Fibroblast of villous mesenchyme (primary cell): ENCODE measurements at places on chromosomes 11 and 22.

- peak; percentile 48 for DNase-seq
These were observed 4.9 kb upstream of the CELSR1 start for GRCh38 chr22:46542011-46542985.

- no peak for DNase-seq
These were observed 4.7 kb downstream of the HARBI1 start for GRCh38 chr11:46612326-46612725.

DNA sequence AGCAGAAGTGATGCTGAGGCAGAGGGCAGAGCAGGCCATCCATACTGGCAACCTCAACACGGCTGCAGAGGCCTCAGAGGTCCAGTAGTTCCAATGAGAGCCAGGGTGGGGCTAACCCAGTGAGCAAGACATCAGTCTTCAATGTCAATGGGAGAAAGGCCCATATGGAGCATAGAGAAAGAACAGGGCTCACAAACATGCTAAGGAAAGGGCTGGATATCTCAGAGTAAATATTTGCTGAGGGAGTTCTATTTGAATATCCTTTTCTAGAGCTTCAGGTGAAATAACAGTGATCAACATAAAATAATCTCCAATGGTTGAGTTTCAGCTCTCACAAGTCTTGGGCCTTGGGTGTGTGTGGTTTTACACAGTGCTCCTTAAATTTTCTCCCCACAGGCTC, 50.8 kb upstream of the CCDC90B start:
- DNase-seq, result no peak

DNA sequence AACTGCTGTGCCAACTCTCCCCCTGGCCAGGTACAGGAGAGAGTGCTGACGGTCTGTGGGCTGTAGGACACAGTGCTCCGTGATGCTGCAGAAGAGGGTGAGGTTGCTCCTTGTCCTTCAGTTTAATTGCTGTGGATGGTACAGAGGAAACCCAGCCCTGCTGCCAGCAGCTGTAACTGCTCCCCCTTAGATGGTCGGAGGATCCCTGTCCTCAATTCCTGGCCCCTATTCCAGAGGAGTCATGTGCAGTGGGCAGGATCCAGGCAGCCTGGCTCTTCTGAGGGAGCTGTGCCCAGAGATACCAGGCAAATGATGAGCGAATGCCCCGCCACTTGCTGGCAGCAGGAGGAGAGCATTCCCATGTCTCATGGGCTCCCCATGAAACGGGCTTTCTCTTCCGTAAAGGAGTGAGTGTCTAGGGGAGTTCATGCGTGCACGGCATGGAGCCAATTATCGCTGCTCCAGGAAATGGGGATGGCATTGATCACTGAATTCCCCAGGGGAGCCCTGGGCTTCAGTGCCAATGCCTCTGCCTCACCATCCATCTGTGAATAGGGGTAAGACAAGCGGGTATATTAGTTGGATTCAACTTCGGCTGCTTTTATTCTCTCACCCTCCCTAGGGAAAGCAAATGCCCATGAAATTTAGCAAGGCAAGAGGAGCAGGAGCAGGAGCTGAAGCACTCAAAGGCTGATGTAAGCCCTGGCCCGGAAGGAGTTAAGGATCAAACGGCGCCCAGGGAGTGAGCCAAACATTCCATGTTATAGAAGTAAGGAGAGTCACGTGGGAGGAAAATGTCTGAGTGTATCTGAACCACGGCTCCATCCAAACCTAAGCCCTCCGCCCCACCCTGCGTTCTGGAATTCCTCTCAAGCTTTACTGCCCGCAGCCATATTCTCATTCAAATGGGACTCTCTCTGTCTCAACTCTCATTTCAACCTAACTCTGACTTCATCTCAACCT, 51.0 kb upstream of the CSNK2A3 start:
- DNase-seq, result peak; percentile 40

GRCh38 chr11:58629857-58630256, 7.4 kb downstream of the CNTF start:
- DNase-seq, result peak; percentile 73

DNA sequence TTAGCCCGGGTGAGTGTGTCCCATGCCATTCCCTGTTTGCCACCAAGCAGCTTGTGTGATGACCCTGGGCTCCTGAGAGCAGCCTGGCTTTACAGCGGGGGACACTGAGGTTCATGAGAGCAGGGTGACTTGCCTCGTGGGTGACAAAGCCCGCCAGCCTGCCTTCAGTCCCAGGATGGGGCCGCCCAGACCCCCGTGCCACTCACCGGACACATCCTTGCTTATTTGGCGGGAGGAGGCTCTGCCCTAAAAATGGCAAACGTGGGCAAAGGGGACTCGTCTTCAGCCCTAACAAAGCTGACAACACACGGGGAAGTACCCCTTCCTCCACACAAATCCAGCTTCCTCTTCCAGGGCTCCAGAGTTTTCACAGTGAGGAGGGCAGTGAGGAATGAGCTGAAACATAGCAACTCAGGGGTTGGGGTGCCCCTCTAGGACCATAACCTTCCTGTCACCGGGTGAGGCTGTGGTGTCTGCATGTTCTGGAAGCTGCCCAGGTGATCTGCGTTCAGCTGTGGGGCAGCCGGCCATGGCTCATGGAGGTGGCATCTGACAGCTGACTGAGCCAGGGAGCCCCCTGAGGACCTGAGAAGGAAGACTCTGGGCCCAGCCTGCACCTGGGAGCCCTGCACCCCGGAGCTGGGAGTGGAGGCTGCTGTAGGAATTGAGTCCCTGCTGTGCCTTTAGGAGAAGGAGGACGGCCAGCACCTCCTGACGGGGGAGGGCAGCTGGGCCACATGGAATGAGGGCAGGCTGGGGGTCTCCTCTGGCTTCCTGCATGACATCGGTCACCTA, 16.7 kb downstream of the RIBC2 start:
- DNase-seq, result no peak

- DNase-seq, result no peak
These were observed 212.4 kb upstream of the SYN3 start for GRCh38 chr22:33270596-33270995.

DNA sequence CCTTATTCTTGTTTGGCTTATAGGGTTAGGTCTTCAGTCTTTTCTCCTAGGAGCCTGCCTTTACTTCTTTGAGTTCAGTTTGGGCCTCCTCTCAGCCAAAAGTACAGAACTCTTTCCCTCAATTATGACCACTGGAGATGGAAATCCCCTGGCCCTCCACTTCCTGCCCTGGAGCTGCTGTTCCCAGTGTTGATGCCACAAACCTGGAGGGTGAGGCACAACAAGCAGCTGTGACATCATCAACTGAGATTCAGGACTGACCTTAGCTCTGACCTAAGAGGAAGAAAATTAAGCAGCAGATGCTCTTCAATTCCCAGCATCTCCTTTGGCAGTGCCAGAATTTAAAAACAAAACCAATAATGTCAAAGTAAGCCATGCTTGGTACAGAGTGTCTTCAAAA, 3.0 kb downstream of the ABTB2 start:
- DNase-seq, result no peak

- DNase-seq, result peak; percentile 11
These were observed 248.8 kb downstream of the TBC1D22A start for GRCh38 chr22:47011131-47011858.

- no peak for DNase-seq
These were observed 61.4 kb downstream of the USP35 start for GRCh38 chr11:78250099-78250498.

DNA sequence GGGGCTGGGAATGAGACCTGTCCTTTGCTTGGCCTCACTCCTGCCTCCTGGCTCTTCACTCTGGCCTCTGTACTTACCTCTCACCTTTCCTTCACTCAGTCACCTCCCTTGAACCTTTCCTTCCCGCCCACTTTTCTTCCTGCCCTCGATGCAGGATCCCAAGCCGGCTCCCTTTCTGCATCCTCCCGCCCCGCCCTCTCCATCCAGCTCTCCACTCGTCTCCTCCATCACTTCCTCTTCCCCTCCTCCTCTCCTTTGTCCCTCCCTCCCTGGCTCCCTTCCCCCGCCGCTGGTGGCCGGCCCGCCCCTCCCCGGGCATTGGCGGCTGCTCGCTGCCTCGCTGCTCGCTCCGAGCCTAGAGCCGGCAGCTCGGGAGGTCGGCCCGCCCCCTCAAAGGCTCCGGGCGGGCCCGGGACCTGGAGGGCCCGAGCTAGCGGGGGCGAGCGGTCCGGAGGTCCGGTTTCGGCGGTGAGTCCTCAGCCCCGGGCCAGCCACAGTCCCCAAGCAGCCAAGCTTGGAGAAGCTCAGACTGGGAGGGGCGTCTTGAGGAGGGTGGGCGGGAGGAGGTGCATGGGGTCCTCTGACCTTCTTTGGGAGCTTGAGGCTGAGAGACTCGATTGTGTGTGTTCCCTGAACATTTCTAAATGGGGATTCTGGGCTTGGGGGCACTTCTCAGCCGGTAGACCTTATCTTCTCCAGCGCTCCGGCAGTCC, 13.8 kb downstream of the PHLDB1 start:
- DNase-seq, result peak; percentile 88

- peak; percentile 72 for DNase-seq
These were observed 642 bp upstream of the PIK3C2A start for GRCh38 chr11:17208257-17208999.

- DNase-seq, result peak; percentile 82
These were observed 2.8 kb upstream of the CDKN1C start for GRCh38 chr11:2888266-2888968.

- DNase-seq, result no peak
These were observed 420.7 kb upstream of the CADM1 start for GRCh38 chr11:115924744-115925567.

DNA sequence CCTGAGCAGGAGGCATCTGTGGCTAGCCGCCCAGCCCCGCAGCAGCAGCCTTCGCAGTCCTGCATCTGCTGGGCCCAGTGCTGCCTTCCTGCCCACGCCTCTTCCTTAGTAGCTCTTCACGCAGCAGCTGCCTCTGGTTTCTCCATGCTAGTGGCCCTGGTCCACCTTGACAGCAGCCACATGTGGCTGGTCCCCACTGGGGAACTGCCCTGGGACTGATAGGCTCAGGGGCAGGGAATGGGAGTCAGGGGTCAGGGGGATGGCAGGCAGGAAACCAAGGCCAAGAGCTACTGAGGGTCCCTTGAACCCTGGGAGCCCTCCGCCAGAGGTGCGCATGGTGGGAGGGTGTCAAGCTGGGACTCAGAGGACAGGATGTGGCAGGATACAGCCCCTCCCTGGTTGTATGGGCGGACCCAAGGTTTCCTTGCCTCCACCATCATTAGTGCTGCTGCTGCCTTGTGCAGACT, 99.4 kb upstream of the PITPNB start:
- DNase-seq, result no peak

DNA sequence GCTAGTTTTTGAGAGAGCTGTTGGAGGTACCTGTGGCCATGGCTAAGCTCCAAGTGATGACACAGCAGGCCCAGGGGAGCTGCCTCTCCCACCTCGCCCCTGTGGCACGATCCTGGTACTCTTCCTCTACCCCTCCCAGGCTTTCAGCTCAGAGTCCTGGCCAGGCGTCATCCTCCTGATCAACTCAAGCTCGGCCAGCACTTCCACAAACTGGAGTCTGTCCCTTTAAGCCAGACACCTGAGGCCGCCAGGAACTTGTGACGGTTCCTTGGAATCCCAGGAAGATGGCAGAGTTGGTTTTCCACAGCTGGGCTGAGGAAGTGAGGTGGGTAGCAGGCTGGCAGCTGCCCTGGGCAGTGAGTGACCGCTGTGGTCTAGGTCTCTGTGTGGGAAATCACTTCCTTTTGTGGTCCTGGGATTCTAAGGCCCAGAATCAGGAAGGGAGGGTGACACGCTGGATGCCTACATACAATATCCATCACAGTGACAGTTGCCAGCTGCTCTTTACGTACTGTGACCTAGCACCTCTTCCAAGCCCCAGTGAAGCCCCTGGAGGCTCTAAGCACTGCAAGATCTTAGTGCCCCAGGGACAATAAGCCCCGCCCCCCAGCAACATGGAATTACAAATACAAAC, 3.2 kb upstream of the CST6 start:
- no peak for DNase-seq

GRCh38 chr11:88807349-88807748, 258.4 kb downstream of the GRM5 start:
- DNase-seq, result no peak

GRCh38 chr11:115217726-115218311, 286.4 kb downstream of the CADM1 start:
- no peak for DNase-seq

DNA sequence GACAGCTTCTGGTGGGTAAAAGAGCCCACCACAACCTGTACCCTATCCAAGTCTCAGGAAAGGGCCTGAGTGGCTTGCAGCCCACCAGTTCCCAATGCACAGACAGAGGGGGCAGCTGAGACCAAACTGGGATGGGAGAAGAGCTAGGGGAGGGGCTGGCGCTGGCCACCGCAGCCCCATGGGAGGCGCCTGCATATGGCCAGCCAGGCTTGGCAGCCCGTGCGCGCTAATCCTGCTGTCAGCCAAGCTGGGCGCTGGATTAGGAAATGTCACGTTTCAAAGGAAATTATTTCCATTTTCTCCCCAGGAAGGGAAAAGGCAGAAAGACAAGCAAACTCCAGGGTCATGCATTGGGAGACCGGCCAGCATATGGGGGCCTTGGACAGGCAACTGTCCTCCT, 236.8 kb downstream of the BUD13 start:
- DNase-seq, result no peak

DNA sequence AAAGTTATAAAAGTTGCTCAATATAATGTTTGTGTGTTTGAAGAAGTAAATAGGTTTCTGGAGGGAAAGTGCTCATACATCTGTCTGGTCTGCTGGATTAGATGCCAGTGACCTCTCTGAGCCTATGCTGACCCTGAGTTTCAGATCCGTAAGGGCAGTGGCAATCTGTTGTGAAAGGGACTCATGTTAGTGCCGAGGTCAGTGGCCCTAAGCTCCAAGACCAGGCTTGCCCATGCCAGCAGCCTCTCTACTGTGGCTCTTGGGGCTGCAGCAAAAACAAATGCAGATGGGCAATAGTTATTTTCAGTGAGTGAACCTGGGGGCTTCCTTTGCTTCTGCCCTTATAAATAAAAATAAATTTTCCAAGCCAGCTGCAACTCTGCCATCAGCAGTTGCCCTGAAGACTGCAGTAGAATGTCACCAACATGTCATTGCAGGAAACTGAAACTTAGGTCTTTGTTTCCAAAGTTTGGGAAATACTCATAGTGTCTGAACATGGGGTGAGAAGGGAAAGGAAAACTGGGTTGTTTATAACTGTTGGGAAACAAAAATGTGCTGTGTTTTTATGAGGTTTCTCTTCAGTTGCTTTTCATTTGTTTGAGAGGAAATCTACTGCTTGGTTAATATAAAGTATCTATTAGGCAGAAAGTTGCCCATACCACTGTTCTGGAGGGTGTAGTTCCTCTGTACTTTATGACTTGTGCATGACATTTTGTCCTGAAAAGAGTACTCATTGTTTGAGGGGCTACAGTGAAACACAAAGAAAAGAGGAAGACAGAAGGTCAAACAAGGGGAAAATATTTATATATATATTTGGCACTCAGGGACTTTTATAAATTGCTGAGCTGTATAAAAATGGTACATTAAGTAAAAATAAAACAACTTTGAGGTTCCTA, 9.5 kb upstream of the MS4A4E start:
- DNase-seq, result no peak
